ENCODE measurements at places on chromosomes 6 and 20.

- no peak for DNase-seq
Measured at GRCh38 chr6:30319146-30319835, 7.4 kb upstream of the TRIM39 start.

- no peak for DNase-seq
Measured at GRCh38 chr6:73104921-73105320, 120.4 kb downstream of the KHDC1L start.

DNA sequence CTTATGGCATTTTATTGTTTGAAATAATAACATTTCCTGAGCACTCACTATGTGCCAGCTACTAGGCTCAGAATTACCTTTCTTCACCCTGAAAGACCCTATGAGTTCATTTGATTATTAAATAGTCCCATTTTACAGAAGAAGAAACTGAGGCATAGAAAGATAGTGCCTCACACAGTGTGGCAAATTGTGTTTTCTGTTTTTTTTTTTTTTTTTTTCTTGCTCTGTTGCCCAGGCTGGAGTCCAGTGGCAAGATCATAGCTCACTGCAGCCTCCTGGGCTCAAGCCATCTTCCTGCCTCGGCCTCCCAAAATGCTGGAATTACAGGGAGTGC is 59.7 kb upstream of the PTPN1 start:
- DNase-seq = no peak

DNA sequence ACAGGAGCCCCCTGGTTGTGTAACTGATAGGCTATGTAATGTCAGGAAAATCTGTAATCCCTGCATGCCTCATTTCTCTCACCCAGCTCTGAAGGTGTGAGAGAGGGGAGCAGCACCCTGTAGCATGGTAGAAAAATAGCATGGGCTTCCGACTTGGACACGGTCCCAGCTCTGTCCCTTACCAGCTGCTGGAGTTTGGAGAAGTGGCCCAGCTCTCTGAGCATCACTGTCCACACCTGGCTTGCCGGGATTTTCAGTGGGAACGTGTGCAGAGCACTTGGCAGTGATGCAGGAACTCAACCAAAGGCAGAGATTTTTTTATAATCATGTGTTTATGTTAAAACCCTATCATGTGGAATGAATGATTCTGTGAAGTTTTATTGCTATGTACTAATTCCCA is 34.6 kb downstream of the STK35 start:
- DNase-seq = no peak

GRCh38 chr20:63167026-63167917 is 48.7 kb downstream of the YTHDF1 start:
- DNase-seq = no peak

DNA sequence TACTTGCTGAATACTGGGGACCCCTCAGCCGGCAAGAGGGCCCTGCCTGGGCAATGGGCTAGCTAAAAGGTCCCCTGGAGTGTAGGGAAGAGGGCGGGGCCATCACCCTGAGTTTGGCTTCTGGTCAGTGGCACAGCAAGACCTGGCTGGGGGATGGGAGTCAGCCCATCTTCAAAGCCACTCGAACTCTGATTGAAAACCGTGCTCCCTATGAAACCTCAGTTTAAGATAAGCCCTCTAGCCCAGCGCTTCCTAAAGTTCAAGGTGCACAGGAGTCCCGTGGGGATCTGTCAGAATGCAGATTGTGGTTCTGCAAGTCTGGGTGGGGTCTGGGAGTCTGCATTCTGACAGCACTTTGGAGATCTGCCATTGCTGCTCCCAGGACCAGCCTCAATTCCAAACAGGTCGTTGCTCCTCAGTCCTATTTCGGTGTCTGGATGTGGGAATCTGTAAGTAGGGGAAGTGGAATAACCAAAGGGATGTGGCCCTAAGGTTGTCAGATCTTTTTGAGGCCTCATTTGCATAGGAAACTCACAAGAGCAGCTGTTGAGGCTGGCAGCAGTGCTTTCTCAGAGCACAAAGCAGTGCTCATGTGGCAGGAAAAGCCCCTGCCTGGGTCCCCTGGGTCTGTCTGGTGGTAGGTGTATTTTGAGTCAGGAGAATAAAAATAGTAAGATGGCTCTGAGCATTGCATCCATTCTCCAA is 85.3 kb upstream of the SCP2D1 start:
- no peak for DNase-seq

All from right lung (tissue), 10 donors.